ENCODE measurements at places on chromosomes 13 and 19. TPM values are rescaled to one million over a fixed set of nuclear protein-coding genes. Genes with fewer than 3 reads are reported as not detected.

GARIN5A gene
- total RNA-seq: 1.8 TPM

DNA sequence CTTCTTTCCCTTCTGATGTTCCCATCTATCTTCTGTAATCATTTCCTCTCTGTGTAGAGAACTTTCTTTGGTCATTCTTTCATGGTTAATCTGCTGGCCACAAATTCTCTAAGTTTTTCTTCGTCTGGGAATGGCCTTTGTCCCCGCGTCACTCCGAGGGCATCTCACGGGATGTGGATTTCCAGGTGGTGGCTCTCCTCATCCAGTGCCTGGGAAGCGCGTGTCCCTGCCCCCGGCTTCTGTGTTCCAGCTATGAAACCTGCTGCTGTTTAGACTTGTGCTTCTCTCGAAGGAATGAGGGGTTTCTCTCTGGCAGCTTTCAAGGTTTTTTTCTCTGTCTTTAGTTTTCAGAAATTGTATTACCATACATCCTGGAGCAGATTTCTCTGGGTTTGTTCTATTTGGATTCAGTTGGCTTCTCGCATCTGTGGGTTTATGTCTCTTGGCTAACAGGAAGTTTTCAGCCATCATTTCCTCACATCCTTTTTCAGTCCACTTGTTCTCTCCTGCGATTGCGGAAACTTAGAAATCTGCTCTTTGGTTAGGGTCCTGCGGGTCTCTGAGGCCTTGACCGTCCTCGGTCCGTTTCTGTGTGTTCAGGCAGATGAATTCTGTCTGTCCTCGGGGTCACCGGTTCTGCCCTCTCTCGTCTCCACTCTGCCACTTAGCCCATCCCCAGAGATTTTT is 36.9 kb upstream of the DCUN1D2 start:
- peak; percentile 71 for DNase-seq

- no peak for DNase-seq
Measured at GRCh38 chr13:76724421-76724820, 161.8 kb downstream of the KCTD12 start.

DNA sequence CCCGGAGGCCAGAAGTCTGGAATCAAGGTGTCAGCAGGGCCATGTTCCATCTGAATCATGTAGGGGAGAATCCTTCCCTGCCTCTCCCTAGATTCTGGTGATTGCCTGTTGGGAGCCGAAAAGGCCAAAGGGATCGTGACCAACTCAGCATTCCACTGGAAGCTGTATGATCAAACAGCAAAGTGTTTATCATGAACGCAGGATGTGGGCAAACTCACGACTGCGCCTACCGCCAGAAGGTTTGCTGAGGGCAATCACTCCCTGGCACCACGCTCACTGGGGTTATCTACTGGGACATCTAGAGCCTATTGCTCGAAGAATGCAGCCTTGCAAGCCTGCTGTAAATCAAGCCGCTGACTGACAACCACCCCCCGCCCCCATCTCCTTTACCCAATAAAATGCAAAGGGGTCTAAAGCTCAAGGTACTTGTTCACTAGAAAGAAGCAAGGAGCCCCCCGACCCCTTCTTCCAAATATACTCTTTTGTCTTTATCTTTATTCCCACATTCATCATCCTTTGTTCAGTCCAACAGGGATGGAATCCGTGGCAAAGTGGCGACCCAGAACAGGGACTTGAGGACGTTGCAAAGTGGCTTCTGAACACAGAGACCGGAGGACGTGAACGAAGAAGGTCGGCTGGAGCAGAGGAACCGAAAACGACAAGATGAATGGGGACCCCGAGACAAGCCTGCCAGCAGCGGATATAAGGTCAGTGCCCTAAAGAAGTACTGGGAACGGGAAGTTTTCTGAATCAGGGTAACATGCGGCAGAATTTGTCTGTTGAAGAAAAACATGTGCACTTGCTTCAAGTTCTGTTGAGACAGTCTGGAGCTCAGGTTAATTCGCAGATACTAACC is 16.8 kb downstream of the CLEC4M start:
- no peak for DNase-seq

Measured in osteocyte (in vitro differentiated cells).